GM18507 (cell line): ENCODE measurements at places on chromosomes 1 and 21.

DNA sequence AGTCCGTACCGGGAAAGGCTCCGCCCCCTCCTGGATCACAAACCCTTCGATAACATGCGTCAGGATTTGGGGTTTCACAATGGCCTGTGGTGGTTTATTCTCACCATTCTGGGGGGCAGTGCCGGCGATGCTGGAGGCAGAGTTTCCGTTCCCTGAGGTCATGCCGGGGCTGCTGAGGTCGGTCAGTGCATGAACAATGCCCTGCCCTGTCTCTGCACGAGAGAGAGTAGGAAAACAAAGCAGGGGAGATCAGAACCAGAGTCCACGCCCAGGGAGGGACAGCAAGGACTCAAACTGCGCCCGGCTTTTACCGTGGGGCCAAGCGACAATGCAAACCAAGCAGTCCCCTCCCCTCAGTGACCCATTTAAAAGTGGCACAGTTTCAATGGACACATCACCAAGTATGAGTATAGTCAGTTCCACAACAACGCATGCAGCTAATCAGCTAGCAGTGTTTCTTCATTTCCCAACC, 13.2 kb upstream of the A3GALT2 start:
- no peak for DNase-seq

DNA sequence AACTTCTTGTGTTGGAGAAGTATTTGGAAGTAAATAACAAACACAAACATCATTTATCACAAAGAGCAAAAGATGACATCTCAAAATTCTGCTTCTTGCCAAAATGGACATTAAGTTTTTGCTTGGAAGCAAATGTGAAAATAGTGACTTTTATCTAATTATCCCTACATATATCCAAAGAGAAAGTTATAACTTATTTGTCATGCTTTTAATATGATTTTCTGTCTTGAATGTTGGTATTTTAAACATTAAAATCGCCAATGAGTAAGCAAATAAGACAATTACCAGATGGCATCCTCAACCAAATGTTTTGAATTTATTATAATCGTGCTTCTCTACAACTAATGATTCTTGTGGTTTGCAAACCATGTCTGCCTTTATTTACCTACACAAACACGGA, 594.3 kb downstream of the KIF26B start:
- no peak for DNase-seq

GRCh38 chr1:168488138-168488537, 55.7 kb downstream of the XCL2 start:
- no peak for DNase-seq

- no peak for DNase-seq
Measured at GRCh38 chr21:44844256-44844655, 26.4 kb upstream of the SUMO3 start.

DNA sequence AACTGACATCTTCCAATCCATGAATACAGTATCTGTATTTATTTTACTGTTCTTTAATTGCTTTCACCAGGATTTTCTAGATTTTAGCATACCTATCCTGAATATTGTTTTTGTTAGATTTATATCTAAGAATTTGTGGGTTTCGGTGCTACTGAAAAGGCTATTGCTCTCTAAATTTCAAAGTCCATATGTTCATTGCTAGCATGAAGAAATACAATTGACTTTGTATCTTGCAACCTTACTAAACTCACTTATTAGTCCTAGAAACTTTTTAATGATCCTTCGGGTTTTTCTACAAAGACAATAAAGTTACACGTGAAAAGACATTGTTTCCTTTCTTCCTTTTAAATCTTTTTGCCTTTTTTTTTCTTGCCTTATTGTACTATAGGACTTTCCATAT, 12.9 kb upstream of the HIVEP3 start:
- no peak for DNase-seq

DNA sequence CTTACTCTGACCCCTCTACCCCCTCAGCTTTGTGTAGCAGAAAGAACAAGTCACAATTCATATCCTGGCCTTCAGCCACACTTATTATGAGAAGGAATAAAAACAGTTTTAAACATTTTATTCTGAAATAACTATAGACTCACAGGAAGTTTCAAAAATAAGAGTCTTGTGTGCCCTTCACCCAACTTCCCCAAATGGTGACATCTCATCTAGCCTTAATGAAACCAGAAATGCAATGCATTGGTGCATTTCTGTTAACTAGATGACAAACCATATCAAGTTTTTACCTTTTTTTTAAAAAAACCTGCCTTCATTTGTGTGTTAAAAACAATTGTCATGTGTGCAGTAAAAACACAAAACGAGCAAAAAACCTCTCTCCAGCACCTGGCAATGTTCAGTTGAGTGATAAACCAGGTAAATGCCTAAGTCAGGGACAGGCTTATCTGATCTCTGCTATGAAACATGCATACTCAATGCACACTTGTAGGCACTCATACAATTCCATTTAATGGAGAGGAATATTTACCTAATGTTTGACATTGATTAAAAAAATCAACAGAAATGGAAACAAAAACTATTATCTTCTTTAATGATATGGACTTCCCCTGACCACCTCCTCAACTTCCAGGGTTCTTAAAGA, 51.5 kb downstream of the SH3BGR start:
- DNase-seq: no peak

- no peak for DNase-seq
Measured at GRCh38 chr21:44526096-44526997, 13.6 kb downstream of the KRTAP10-1 start.

DNA sequence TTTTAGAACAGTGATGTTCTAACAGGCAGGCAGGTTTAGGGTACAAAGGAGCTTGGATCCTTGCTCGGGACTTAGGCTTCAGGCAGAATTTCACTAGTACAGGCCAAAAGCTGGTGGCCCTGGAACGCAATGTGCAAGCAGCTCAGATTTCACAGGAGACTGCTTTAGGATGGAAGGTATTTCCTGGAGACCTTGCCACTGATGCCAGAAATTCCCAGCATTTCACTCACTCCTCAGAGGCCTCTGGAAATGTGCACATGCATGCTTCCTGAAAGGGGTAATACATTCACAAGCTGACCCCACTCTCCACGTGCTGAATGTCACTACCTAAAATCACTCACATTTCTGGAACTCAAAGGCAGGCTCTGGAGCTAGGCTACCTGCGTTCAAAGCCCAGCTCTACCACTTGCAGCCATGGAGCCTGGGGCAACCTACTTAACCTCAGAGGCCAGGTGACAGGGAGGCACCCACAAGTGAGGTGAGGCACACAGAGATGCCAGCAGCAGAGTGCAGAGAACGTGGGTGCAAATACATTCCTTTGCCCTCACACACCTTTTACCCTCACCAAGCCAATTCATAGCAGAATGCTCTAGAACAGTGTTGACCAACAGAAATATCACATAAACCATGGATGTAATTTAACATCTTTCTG, 56.5 kb downstream of the CDC7 start:
- no peak for DNase-seq

- DNase-seq: no peak
Measured at GRCh38 chr1:186873687-186874086, 44.9 kb downstream of the PLA2G4A start.

DNA sequence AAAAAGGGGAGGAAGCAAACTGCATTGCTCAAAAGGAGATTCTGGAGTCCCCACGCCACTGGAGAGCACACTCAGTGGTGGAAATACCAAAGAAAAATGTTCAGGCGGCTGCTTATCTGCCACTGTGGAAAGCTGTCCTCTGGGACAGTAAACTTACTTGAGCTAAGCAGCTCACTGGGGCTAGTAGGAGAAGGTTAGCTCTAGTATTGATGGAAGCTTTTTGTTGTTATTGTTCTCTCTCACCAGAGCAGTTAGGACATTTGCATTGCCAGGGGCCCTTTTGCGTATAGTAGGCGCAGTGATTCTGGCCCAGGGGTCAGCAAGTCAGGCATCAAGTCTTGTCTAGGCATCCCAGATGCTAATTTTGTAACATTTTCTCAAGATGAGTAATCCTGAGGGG, 15.6 kb downstream of the BACE2 start:
- no peak for DNase-seq
